ENCODE measurements at places on chromosomes 1 and 21.

DNA sequence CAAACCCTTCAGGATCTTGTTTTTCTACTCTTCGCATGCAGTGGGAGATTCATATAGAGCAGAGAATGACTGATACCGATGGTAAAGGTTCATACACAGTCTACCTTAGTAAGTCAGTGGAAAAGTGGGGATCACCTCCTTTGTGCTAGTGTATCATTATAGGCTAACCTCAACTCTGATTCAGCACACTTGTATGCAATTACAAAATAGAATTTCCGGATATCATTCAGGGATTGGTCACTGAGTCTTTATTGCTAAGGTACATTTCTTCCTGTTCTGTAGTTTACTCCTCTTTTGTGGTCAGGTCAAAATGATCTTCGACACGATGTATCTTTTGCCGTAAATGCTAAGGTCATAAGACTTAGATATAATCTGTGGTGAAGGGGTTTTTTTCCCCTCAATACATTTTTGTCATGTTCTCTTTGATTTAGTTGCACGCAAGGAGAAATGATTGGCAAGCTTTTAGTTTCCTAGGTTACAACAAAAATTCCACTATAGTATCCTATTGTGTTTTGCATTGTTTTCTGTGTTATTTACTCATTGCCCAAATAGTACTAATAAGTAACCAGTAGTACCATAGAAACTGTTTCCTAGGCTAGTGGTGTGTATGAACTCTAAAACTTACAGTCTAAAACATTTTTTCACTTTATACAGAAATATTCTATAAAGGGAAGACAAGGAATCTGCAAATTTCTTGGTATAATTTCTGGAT is 35.7 kb upstream of the PLA2G4A start:
- no peak for DNase-seq

DNA sequence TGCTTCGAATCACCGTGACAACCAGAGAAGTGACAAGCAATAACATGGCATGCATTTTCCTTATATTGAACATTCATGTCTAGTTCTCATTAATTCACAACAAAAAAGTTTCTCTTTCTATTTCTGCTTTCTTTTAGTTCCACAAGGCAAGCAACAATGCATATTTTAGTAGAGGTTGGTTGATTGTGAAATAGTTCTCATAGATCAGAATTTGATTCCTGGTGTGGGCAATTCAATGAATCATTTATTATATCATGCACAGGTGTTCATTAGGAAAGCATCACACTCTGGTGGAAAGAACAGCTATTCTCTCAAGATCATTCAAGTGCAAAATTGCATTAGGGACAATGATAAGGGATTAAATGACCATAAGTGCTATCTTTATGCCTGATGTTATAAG is 980.9 kb downstream of the BRINP3 start:
- no peak for DNase-seq

GRCh38 chr1:53331446-53332185 is 3.7 kb upstream of the LRP8 start:
- DNase-seq: no peak

GRCh38 chr1:200905411-200906052 is 10.8 kb downstream of the INAVA start:
- DNase-seq: peak; percentile 22

DNA sequence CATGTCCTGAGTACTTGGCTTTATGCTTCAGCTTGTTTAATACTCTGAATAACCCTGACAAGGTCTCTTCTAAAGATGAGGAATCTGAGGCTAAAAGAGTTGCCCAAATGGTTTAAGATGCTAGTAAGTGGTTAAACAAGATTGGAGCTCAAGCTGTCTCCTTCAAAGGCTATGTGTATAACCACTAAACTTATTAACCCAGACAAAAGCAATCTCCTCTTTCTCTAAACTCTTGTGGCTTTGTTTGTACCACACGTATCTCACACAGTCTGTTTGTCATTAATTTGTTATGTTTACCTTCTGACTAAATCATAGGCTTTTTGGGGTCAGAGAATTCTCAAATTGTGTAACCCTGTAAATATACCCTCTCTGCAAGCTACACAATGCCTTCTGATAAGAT is 89.9 kb downstream of the HMCN1 start:
- DNase-seq: no peak

DNA sequence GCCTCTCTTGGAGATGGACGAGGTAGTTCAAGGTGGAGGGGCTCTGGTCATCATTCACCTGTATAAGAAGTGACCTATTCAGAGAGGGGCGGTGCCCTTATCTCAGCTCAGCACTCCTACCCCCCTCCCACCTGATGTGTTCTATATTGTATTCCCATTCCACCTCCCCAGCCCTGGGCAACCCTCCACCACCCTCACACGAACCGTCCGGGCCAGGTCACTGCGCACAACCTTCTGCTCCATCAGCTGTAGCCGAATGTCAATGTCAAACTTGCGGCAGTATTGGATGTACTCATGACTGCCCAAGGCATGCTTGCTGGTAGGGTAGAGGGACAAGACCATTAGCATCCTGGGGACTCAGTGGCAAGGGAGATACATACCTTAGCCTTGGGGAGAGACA is 34.3 kb downstream of the PIK3C2B start:
- DNase-seq: no peak

DNA sequence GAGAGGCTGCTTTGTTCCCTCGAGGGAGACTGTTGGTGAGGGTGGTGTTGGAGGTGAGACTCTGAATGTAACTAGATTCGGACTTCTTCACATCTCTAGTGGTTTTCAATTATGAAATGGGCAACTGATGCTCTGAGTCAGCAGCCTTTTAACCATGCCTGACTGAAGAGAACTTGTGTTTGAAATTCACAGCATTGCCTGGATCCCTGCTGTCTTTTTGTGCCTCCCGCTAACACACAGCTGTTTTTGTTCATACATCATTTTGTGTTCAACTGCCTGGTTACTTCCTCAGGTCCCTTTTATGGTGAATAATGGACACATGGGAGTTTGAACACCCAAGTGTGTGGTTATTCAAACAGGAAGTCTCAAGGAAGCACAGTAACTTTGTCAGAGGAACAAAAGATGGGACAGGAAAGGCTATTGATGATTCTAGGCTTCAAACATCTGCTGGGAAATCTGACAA is 16.8 kb downstream of the LAMC1 start:
- peak; percentile 91 for DNase-seq

DNA sequence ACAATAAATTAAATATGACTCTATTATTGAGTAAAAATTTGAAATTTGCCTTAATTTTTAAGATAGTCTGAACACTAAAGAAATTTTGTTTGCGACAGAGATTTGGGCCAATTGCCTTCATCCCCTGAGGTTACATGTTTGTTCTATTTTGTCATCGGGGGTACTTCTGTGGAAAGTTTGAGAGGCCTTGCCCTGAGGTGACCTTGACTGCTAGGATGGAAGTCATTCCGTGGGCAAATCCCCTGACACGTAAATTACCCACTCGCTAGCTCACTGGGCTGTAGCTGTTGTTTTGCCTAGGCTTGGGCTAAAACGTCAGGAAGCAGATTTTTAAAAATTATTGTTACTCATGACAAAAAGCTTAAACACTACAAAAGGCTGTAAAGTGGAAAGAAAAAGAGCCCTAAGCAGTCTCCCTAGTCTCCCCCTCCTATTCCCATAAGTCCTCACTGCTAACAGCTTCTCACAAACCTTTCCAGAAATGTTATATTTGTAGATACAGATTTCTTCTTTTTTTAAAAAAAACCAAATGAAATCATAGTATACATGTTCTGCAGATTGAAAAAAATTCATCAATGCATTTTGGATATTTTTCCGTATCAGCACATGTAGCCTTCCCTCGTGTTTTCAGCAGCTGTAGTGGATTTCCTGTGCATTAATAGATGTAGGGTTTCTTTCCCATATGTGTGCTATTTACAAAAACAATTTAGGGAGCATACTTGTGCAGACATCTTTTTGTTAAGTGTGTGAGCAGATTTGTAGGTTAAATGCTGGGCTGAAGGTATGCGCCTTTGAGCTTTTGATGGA is 142.7 kb downstream of the MRPS6 start:
- DNase-seq: no peak

- DNase-seq: peak; percentile 36
Measured at GRCh38 chr1:116075990-116076389, 35.2 kb upstream of the MAB21L3 start.

DNA sequence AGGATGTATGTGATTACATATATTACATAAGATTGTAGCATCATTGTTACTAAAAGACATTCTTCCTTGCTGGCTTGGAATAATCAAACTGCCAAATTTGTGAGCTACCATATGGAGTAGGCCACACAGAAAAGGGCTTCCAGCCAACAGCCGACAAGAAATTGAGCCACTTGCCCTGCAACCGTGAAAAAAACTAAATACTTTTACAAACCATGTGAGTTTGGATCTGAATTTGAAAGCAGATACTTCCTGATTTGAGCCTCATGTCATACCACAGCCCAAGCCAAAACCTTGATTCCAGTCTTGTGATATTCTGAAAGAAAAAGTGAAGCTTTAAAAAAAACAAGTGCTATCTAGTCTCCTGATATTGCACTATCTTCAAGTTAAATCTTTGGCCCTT is 55.6 kb upstream of the PRMT6 start:
- peak; percentile 59 for DNase-seq

GRCh38 chr1:179205284-179205683 is 24.2 kb downstream of the ABL2 start:
- DNase-seq: no peak

DNA sequence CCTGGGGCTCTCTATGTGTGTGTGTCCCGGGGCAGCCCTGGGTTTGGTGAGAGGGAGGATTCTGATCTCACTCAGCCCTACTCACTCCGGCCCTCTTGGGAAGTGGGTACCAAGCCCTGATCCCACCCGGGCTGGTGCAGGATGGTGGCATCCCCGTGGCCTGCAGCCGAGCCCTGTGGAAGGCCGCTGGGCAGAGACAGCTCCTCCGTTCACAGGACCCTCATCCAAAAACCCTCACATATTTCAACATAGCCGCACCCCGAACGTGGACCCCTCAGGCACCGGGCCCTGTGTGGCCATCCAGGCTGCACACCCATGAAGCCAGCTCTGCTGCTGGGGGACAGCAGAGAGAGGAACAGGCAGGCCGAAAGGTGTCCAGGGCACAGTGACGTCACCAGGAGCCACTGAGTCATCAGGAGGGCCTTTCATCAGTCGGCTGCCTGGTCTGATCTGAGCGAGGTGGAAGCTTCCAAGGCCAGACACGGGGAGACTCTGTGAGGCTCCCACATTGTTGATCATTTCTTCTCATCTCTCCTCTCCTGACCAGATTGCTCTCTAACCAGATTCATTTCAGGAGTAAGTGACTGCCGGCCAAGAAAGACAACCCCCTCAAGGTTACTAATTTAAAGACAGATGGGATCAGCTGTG is 16.2 kb upstream of the GPR157 start:
- DNase-seq: peak; percentile 34

DNA sequence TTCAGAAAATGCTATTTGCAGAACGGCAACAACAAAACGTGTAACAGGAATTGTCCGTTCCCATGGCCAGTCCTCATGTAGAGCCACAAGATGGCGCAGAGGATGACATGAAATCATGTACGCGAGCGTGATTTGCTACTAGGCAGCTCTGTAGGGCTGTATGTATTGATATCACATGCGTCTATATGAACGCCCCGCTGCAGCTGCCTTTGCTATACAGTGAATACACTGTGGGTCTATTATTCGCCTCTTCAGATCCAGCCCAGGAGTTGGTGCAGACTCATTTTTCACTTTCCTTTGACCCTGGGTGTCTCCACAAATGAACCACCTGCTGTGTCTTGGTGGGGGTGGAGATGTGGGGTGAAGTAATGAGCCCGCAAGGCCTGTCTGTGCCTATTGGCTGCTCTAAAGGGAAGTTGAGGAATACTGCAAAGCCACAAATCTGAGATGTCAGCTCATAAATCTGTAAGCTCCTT is 361.5 kb downstream of the KIF26B start:
- DNase-seq: no peak

DNA sequence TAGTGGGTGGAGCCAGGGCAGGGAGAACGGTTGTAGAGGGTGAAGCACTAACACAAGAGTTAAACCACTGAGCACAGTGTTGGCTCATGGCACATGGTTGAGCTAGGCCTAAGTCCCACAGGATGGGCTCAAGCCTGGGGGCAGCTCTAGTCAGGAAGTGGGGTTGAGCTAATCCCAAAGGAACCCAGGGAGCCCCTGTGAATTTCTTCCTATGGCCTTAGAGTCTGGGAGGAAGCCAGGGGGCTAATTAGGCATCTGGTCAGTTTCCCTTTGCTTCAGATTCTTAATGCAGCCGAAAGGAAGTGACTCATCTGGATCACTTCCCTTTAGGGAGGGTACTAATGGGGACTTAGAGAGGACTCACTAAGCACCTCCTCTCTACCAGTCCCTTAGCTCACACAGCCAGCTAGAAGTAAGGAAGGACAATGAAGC is 10.1 kb downstream of the CFAP45 start:
- DNase-seq: peak; percentile 94

GRCh38 chr21:44771896-44772525 is 29.6 kb downstream of the UBE2G2 start:
- DNase-seq: no peak

DNA sequence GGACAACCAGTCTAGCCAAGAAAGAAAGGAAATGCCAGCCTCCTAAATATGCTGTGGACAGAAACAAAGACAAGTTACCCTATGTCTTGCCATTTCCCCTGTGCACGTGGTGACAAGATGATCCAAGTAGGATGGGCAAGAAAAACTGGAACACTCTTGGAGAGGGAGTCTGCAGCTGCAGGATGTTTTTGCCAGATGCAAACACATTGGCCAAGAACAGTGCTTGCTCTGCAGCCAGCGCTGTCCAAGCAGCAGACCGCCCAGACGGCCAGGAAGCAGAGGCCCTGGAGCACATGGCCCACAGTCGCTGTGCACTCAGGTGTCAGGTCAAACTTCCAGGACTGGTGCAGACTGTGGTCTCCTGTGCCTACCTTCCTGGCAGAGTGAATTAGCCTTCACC is 189.3 kb downstream of the SLC35F3 start:
- no peak for DNase-seq

- peak; percentile 45 for DNase-seq
Measured at GRCh38 chr1:35288761-35289160, 20.3 kb downstream of the ZMYM4 start.

DNA sequence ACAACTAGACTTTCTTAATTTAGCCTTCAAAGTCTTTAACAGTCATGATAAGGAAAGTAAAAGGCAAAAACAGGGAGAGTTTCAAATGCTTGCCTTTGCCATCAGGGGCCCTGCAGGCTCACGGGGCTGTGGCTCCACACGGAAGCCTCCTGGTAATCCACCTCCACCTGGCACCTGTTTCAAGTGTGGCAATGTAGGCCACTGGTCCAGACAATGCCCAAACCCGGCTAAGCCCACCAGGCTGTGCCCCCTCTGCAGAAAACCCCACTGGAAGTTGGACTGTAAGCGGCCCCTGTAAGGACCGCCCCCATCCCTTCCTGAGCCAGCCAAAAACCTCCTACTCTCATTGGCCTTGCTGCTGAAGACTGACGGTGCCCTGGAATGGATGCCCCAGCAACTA is 32.5 kb downstream of the VN1R5 start:
- DNase-seq: no peak

Measured in fibroblast of skin of abdomen (primary cell).